Vagina (tissue), 2 donors: ENCODE measurements at places on chromosomes 2 and 18. TPM values are rescaled to one million over a fixed set of nuclear protein-coding genes. Genes with fewer than 3 reads are reported as not detected.

- no peak for DNase-seq
Measured at GRCh38 chr18:69128978-69129377, 271.7 kb upstream of the DOK6 start.

DNA sequence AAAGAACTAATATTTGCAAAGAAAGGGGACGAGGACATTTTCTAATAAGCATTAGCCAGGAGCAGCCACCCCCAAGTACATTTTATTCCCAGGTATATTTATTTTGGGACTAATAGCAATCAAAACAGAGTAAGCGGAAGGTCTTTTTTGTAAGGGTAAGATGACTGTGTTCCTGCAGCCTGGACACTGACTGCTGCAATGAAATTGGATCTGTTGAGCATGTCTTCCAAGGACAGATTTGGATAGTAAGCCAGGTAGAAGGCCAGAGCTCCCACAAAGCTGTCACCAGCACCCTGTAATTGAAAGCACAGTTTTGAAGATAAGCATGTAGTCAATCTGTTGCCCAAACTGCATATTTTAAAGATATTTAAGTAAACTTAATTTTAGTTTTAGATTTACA, 10.0 kb downstream of the MRPL33 start:
- DNase-seq, result no peak

DNA sequence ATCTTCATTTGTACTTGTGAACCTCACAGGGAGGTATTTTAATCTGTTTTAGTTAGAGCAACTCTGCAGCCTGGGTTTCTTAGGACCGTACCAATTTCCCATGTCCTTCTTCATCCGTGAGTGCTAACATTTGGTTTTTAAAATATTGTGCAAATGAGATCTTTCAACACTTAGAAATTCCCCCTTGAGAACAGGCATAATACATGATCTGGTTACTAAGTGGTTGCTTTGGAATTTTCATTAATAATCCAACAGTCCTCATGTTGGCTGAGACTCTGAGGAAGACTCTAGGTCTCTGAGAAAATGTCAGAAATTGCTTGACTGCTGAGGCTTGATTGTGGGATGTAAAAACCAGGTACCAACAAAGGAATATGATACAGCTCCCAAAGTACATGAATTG, 125.6 kb upstream of the CDCA7 start:
- no peak for DNase-seq

The CD8B gene
- 10.6 TPM for total RNA-seq
